ENCODE measurements at places on chromosomes 5 and 9.

GRCh38 chr5:68431601-68432337, 216.2 kb downstream of the PIK3R1 start:
- no peak for DNase-seq

DNA sequence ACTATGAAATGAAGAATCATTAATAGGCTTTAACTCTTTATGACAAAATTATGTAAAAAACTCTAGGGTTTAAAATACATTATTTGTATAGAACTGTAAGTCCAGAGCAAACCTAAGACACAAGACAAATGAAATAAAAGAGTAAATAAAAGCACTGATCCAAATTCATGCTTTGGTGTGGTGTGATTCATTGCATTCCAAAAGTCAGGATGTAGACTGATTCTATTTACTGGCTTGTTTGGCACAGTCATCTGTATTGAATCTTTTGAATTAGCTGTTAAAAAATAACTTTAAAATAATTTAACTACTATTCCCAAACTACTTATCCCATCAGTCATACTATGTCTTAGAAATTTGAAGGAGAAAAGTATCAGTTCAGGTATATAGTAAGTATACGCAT, 31.1 kb downstream of the IL4 start:
- DNase-seq = no peak

GRCh38 chr5:43044181-43044914, 4.2 kb upstream of the ANXA2R start:
- no peak for DNase-seq

GRCh38 chr5:88251048-88251711, 17.5 kb downstream of the TMEM161B start:
- DNase-seq = no peak

DNA sequence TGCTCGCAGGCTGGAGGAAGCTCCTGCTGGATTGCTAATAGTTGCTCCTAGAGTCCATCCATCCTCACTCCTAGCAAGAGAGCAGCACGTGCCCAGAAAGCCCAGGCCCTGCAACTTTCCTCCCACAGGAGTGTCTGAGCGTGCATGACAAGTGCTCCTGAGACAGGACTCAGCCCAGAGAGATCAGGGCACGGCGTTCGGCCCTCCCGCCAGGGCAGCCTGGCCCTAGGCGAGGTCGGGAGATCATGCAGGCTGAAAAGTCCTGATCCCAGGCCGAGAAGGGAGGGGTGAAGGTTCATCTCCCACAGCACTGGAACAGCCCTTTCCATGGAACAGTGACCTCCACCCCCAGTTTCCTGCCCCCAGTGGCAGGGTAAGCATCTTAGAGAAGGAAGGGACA, 94.8 kb downstream of the ROR2 start:
- DNase-seq = no peak

- DNase-seq = no peak
Measured at GRCh38 chr9:114037961-114038723, 40.0 kb downstream of the AMBP start.

DNA sequence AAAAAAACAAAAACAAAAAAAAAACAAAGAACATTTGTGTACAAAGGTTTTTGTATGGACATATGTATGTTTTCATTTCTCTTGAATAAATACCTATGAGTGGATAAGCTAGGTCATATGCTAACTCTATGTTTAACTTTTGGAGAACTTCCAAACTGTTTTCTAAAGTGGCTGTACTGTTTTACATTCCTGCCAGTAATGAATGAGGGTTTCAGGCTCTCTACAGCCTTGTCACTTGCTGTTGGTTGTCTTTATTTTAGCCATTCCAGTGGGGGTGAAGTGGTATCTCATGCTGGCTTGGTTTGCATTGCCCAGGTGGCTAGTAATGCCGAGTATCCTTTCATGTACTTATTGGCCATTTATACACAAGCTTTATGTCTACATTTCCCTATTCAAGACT, 9.1 kb upstream of the TRIO start:
- no peak for DNase-seq

GRCh38 chr9:137255448-137256114, 454 bp downstream of the NELFB start:
- no peak for DNase-seq

DNA sequence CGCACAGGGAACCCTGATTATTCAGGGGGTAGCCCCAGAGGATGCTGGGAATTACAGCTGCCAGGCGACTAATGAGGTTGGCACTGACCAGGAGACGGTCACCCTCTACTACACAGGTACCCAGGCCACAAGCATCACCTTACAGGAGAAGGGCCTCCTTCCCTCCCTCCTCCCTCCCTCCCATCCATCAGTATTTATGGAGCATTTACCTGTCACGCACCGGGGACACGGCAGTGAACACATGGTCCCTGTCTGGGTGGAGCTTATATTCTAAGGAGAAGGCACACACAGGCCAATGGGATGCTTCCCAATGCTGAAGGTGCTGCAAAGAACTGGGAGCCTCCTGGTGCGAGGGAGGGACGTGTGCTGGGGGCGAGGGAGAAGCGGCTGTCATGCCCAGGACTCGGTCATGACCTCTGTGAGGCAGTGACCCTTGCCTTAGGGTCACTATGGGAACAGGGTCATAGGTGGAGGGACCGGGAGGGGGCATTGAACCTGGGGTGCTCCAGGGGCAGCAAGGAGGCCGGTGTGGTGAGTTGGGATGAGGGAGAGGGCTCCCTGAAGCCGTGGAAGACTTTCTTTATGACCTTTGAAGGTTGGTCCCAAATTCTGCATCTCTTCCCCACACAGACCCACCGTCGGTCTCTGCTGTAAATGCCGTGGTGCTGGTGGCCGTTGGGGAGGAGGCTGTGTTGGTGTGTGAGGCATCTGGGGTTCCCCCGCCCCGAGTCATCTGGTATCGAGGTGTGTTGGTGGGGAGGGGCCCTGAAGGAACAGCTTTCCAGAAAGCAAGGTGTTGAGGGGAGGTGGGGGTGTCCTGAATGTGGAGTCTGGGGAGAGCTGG, 41.5 kb downstream of the HMCN2 start:
- DNase-seq = no peak

- no peak for DNase-seq
Measured at GRCh38 chr9:78189461-78189860, 46.4 kb upstream of the CEP78 start.

- DNase-seq = no peak
Measured at GRCh38 chr5:66450237-66450636, 146.0 kb upstream of the MAST4 start.

DNA sequence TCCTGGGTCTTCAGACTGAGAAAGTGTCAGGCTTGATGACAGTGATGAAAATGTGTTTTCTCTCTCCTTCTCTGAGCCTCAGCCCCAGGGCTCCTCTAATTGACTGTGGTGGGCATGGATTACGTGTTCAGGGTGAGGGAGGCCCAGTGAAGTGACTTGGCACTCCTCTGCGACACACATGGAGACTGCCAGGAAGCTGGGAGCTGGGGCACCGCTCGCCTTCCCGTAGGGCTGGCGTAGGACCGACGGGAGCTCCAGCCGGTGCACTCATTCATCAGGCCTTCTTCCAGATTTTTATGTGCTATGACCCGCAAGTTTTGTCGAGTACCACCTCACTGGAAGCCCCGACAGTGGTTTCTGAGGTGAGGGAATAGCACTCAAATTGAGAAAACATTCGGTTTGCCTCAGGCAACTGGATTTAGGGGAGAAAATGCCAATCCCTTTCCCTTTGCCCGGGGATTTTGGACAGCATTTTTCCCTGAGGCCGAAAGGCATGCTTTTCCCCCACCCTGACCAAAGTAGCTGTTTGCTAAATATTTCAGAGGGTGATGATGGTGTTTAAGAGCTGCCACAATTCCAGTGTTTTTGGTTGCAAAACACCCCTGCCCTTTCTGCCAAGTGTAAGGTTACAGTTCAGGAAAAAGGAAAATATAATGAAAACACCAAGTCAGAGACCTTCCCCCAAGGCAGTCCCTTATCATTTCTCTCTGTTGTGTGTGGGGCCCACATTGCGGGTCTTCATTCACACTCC, 83.7 kb downstream of the PCSK5 start:
- DNase-seq = no peak

Measured in stimulated activated CD4-positive, alpha-beta T cell treated with anti-CD3 and anti-CD28 coated beads, Interleukin-1b, Interleukin-23, amount 100 ng/mL, for 1 hour (primary cell).